M059J (cell line): ENCODE measurements at places on chromosomes 1 and 21.

- peak; percentile 64 for DNase-seq
These were observed 32.6 kb downstream of the RNF11 start for GRCh38 chr1:51268634-51269033.

- DNase-seq = no peak
These were observed 268.1 kb downstream of the SEC16B start for GRCh38 chr1:177701654-177702353.

GRCh38 chr1:75265792-75266191 is 131.6 kb downstream of the LHX8 start:
- DNase-seq = peak; percentile 38

DNA sequence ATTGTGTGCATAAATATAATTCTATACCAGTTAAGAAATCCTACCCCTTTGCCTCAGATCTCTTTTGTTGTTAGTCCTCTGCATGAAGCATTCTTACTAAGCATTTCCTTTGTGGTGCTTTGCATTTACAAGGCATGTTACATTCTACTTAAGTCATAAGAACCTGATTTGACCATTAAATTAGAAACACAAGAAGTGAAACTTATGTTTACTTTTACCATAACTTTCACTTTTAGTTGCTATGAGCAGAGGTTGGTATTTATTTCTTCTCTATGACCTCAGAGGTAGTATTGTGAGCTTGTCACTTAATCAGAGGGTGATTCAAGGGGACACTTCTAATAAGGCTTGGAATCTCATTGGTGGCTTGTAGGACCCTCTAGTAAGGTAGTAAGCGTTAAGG is 9.0 kb downstream of the FAM20B start:
- peak; percentile 73 for DNase-seq

- DNase-seq = no peak
These were observed 12.6 kb downstream of the NCMAP start for GRCh38 chr1:24568475-24568874.

- no peak for DNase-seq
These were observed 654.1 kb downstream of the PTPRU start for GRCh38 chr1:29890201-29890959.

DNA sequence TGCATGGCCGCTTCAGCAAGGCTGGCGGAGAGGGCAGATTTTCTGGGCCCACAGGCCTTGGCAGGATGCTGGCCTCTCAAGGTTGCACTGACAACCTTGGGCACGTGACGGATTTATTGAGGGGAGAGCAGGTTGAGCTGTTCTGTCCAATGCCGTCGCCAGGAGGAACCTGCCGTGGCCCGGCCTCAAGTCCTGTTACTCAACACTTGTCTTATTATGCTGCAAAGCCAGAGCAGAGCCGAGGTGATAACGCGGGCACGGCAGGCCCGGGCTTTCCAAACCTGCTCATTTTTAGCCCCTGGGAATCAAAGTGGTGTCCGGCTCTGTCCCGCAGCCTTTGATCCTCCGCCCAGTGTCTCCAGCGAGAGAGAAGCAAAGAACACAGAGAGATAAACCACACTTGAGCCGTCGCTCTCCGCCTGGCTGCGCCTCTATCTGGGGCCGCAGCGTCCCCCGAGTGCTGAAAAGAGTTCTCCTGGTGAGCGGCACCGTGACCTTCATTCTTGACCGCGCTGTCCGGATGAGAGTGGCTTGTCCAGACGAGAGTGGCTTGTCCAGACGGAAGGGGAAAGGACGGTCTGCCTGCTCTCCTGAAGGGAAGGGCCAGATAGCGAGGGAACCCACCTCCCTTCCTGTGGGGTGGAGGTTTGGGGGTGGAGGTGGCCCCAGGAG is 162.3 kb upstream of the ARHGEF16 start:
- DNase-seq = no peak

GRCh38 chr1:167757433-167758309 is 35.9 kb downstream of the MPZL1 start:
- no peak for DNase-seq

GRCh38 chr1:224705578-224705977 is 89.5 kb downstream of the CNIH3 start:
- DNase-seq = no peak
